Calu3 (cell line): ENCODE measurements at places on chromosomes 2 and 18.

DNA sequence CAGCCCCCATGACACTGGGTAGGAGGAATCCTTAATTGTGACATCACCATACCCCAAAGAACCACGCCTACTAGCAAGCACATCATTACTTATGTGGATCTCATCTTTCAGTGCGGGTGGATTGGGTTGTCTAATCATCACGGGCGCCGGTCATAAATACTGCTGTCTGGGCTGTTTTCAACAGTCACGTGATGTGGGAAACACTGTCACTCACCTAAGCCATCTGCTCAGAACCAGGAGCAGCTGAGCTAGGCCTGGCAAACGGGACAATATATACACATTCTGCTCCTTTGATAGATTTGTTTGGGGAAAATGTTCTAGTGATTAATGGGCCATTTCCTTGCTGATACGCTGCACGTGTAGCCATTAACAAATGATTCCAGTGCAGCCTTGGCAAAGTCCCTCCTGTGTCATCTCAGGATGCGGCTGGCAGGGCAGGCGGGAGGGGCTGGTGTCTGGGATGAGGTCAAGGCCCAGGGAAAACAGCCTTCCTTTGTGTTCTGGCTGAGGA is 145.9 kb upstream of the COPS8 start:
- H3K27me3 ChIP-seq = peaks cover 26% of the 10 kb centered on the region
- no peaks in the 10 kb centered on the region for H3K4me1 ChIP-seq
- H3K27ac ChIP-seq = no peak overlapping the region
- DNase-seq = no peak
- no peaks in the 10 kb centered on the region for H3K36me3 ChIP-seq

DNA sequence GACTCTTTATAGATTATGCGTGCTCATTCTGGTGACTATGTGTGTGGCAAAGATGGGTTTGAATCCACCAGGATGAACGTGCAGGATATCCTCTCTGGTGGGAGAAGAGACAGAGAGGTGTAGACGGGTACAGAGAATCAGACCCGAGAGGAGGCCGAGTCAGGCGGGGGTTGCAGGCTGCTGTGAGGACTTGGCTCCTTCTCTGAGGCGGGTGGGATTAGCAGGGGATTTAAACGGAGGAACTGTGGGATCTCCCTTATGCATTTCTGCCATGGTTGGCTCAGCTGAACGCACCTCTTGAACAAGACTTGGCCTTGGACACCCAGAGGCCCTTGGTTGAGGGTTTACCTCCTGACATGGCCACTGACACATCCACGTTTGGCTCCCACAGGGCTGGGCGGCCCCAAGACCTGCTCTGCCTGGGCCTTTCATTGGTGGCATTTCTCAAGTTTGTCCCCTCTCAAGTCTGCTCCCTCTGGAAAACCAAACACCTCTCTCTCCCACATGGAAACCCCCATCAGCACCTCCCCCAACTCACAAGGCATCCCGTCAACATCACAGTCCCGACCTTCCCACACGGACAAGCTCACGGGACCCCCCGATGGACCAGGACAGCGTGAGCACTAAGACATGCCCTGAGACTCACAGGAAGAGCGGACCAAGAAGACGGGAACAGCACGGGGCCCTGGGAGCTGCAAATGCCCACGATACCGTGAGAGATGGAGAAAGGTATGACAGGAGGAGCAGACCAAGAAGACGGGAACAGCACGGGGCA is 158.3 kb downstream of the RTP5 start:
- no peaks in the 10 kb centered on the region for H3K4me1 ChIP-seq
- H3K27me3 ChIP-seq = peaks cover 95% of the 10 kb centered on the region
- no peak overlapping the region for H3K27ac ChIP-seq

DNA sequence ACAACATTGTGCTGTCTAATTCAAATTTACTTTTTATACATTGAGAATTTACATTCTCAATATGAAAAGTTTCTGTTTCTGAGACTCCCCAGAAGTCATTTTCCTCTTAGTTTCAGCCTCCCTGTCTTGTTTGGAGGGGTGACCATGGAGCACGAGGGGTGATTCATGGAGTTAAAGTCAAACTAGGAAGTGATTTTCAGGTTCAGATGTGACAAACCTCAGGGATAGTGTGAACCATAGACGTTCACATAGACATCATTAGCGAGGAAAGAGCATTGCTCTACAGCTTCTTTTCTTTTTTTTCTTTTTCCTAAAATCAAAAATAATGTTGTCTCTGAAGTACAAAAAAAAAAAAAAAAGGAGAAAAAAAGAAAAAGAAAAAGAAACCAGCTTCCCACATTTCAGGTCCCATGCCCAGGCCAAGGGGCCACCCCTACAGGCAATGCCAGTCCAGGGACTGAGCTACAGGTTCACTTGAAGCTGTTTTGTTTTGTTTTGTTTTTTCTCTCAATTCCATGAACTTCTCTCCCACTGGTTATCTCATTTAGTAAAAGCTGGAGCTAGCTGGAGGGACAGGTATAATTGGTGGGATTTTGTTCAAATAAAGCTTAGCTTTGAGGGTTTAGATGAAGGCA is 18.1 kb upstream of the LCLAT1 start:
- no peaks in the 10 kb centered on the region for H3K27me3 ChIP-seq
- no peak overlapping the region for H3K4me3 ChIP-seq
- H3K27ac ChIP-seq = no peak overlapping the region
- peaks cover 10% of the 10 kb centered on the region for H3K4me1 ChIP-seq
- no peaks in the 10 kb centered on the region for H3K36me3 ChIP-seq

DNA sequence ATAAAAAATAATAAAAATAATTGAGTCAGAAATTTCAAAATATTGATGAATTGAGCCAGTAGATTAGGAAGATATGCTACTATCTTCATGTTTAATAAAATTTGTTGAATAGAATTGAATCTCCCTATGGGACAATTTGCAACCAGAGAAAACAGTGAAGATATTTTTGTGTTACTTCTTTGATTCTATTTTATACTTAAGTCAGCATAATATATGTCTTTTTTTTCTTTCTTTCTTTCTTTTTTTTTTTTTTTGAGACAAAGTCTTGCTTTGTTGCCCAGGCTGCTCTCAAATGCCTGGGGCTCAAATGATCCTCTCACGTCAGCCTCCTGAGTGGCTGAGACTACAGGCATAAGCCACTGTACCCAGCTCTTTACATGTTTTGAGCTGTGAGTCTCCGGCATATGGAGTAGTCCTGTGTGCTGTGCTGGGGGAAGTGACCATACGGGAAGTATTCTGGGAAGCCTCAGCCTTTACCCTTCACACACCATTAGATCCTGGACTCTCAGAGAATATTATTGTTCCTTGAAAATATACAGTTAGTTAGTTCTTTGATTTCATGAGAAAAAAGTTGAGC is 13.8 kb upstream of the IAH1 start:
- H3K27me3 ChIP-seq = no peaks in the 10 kb centered on the region
- H3K4me3 ChIP-seq = no peak overlapping the region
- H3K27ac ChIP-seq = no peak overlapping the region
- H3K36me3 ChIP-seq = peaks cover 23% of the 10 kb centered on the region
- no peaks in the 10 kb centered on the region for H3K4me1 ChIP-seq

DNA sequence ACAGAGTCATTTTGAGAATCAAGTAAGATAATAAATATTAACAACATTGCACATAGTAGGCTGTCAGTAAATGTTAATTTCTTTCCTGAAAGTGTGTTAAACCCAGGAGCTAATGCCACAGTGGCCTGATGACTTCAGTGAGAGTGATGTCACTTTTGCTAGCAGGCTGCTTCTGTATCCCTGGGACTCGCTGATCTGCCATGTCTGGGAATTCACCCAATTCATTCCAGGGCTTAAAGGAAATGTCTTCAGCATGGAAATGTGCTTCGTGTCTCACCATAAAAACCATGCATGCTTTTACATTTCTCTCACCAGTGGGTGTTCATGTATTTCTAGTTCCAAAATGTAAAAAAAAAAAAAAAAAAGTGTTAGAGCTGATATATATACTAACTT is 56.8 kb upstream of the MAPRE3 start:
- peaks cover 49% of the 10 kb centered on the region for H3K27me3 ChIP-seq
- DNase-seq = no peak
- H3K4me1 ChIP-seq = no peaks in the 10 kb centered on the region
- H3K27ac ChIP-seq = no peak overlapping the region

DNA sequence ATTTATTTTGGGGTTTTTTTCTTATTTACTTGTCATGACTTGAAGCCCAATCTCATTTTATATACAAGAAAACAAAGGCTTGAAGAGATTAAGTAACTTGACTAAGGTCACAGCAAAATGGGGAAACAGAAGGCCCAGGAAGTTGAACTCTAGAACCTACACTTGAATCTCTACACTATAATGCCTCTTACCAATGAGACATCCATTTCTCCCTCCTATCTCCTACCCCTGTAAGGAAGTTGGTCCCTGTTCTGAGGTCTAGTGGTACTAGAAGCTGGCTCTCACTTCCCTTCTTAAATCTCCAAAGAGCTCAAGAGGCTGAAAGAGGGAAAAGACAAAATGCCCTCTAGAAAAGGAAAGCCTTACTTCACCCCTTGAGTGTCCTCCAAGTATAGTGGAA is 25.5 kb upstream of the IHH start:
- no peak overlapping the region for H3K4me3 ChIP-seq
- H3K27me3 ChIP-seq = no peaks in the 10 kb centered on the region
- H3K27ac ChIP-seq = no peak overlapping the region
- DNase-seq = no peak
- no peaks in the 10 kb centered on the region for H3K36me3 ChIP-seq

DNA sequence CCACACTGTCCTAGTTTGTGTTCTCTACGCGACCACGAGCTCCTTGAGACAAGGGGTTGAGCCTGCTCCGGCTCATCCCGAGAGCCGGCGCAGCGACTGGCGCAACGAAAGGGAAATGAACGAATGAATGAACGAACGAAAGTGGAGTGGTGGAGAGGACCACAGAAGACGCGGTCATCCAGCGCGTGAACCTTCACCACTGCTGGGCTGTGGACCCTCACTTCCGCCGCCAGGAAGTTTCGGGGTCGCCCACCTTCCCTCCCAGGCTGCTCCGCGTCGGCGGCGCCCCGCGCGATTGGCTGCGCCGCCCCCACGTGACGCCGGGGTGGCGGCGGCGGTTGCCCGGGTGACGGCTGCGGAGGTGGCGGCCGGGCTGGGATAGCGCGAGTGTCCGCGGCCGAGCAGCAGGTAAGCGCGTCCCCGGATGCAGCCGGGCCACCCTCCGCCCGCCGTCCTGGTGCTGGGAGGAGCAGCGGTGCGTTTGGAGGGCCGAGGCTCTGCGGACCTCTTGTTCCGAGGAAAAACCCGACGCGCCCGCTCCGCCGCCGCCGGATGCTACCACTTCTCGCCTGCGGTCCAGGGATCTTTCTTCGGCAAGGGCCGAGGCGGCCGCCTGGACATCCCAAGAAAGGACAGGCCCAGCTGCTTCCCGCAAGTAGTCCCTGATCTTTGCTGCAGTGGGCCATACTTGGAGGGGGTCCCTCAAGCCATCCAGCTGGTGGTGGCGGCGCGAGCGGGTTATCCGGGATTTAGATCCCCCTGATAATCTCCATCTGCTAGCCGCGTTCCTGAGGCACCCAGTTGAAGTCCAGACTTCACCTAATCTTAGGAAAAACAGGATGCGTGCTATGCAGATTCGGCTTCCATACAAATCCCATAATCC is at the start of gene ARMC9:
Gene ARMC9, plus strand, starts transcription at position 341 of the 883 bp plus-strand sequence. CDS start 7,608 bp downstream, outside the sequence.
- peaks cover 23% of the 10 kb centered on the region for H3K36me3 ChIP-seq
- peak within 1 kb of the TSS; percentile 93 for H3K27ac ChIP-seq
- H3K4me3 ChIP-seq = peak within 1 kb of the TSS; percentile 90
- H3K27me3 ChIP-seq = no peaks in the 10 kb centered on the region
- DNase-seq = peak; percentile 85
- H3K4me1 ChIP-seq = no peaks in the 10 kb centered on the region

- DNase-seq = no peak
- H3K4me1 ChIP-seq = peaks cover 38% of the 10 kb centered on the region
- no peak overlapping the region for H3K4me3 ChIP-seq
- no peak overlapping the region for H3K27ac ChIP-seq
- no peaks in the 10 kb centered on the region for H3K36me3 ChIP-seq
Measured at GRCh38 chr2:146244131-146244530, 1600.7 kb upstream of the ACVR2A start.

DNA sequence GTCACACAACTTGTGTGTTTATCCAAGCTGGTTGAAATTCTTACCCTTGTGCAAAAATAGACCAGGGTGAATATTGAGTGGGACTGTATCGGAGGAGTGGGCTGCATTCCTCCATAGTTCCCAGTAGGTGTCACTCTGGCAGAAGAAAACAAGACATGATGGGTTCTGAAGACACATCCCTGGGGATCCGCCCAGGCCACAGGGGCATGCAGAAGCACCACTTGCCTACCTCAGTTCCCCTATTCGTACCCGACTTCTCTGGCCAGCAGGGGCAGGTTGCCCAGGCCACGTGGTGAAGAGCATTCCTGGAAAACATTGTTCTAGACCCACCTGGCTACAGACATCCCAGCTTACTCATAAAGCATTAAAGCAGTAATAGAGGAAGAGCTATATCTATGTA is 168.2 kb downstream of the FAM210A start:
- H3K36me3 ChIP-seq = no peaks in the 10 kb centered on the region
- H3K27ac ChIP-seq = no peak overlapping the region
- no peak overlapping the region for H3K4me3 ChIP-seq
- H3K4me1 ChIP-seq = no peaks in the 10 kb centered on the region

- no peaks in the 10 kb centered on the region for H3K4me1 ChIP-seq
- no peaks in the 10 kb centered on the region for H3K36me3 ChIP-seq
- H3K27ac ChIP-seq = no peak overlapping the region
Measured at GRCh38 chr2:15826273-15826717, 114.1 kb upstream of the MYCN start.

DNA sequence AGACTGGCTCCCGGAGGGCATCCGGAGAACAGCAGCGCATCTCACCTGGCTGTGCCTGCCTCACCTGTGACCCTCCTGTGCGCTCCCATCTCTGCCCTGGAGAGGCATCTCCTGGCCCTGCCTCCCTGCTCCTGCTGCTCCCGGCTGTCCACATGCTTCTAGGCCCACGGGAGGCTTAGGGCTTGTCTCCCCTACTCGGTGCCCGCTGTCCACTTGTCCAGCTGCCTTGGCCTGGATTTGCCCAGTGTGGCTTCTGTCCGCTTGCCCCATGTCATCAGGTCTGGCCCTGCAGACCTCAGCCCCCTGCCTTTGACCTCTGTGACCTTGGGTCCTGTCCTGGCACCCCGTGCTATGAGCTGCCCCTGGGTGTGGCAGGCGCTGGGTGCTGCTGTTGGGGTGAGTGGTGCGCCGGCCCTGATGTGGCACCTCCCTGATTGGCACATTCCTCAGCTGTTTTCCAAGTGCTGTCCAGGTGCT is 4.5 kb downstream of the BOK start:
- H3K27ac ChIP-seq = no peak overlapping the region
- H3K27me3 ChIP-seq = no peaks in the 10 kb centered on the region
- H3K36me3 ChIP-seq = peaks cover 69% of the 10 kb centered on the region
- peak overlapping the region; percentile 37 for H3K4me3 ChIP-seq
- peaks cover 23% of the 10 kb centered on the region for H3K4me1 ChIP-seq
- no peak for DNase-seq

GRCh38 chr18:24552218-24552617 is 91.8 kb downstream of the HRH4 start:
- no peaks in the 10 kb centered on the region for H3K36me3 ChIP-seq
- no peak overlapping the region for H3K4me3 ChIP-seq
- peak; percentile 21 for DNase-seq
- peaks cover 24% of the 10 kb centered on the region for H3K4me1 ChIP-seq

- H3K4me3 ChIP-seq = no peak overlapping the region
- no peak for DNase-seq
- H3K27ac ChIP-seq = no peak overlapping the region
- peaks cover 24% of the 10 kb centered on the region for H3K27me3 ChIP-seq
- H3K36me3 ChIP-seq = no peaks in the 10 kb centered on the region
Measured at GRCh38 chr2:176072951-176073904, 10.5 kb downstream of the EVX2 start.

GRCh38 chr2:239881561-239882320 is 143.4 kb downstream of the NDUFA10 start:
- no peaks in the 10 kb centered on the region for H3K4me1 ChIP-seq
- no peaks in the 10 kb centered on the region for H3K36me3 ChIP-seq
- no peak overlapping the region for H3K4me3 ChIP-seq
- peaks cover 40% of the 10 kb centered on the region for H3K27me3 ChIP-seq
- no peak overlapping the region for H3K27ac ChIP-seq
